CD8-positive, alpha-beta T cell (primary cell): ENCODE measurements at places on chromosomes 6 and 20.
A peak's percentile ranks its signal among the peaks of the same experiment; 100 is the strongest.

DNA sequence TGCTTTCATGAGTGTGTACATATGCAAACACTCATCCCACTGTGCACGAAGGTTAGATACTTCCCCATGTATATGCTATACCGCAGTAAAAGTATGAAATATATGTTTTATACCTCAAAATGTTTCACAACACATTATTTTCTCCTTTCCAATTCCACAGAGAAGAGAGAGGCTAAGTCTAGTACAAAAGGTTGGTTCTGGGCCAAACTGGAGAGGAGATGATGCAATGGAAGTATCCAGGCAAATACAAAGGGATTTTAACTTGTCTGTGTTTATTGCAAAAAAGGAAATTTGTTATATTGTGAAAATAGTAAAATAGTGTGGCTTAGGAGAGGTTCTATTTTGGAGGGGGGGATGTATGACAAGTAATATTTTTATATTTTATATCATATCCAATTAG lies 112.6 kb downstream of the PLCB1 start:
- DNase-seq = no peak

GRCh38 chr20:48201188-48201587 lies 415.9 kb upstream of the SULF2 start:
- DNase-seq = no peak

DNA sequence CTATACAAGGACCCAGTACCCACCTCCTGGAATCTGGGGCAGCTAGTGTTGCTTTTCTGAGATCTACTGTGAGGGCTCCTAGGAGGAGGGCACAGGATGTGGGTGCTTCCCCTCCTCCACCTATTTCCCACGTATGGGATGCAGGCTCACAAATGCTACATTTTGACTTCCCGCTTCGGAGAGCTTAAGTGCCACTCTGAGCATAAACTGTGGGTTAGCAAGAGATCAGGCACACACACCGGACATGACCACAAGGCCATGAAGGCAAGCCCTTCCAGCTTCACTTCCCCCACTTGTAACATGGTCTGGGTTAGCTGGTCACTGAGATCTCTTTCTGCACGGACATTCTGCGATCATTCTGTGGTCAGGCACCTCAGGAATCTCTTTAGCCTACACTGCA lies 15.7 kb upstream of the TGM3 start:
- DNase-seq = no peak

- DNase-seq = no peak
These were observed 169.1 kb upstream of the CST7 start for GRCh38 chr20:24779946-24780345.

DNA sequence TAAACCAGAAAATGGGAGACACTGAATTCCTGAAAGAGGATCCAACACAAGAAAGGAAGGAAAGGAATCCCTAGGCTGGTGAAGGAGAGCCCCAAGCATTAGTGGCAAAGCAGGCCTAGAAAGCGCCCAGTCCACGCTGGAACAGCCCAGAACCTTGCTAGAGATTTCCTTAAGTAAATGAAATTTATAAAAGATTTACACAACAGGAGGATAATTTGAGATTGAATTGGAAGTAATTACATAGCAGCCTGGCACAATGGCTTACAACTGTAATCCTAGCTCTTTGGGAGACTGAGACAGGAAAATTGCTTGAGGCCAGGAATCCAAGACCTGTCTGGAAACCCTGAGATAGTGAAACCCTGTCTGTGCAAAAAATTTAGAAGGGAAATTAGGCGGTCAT lies 26.8 kb upstream of the C20orf144 start:
- no peak for DNase-seq

- no peak for DNase-seq
These were observed 184.5 kb upstream of the TCF21 start for GRCh38 chr6:133704371-133704770.

- DNase-seq = peak; percentile 56
These were observed 131.2 kb upstream of the BTN3A2 start for GRCh38 chr6:26233649-26234420.

- DNase-seq = no peak
These were observed 165.6 kb downstream of the ATXN1 start for GRCh38 chr6:16595514-16596120.

DNA sequence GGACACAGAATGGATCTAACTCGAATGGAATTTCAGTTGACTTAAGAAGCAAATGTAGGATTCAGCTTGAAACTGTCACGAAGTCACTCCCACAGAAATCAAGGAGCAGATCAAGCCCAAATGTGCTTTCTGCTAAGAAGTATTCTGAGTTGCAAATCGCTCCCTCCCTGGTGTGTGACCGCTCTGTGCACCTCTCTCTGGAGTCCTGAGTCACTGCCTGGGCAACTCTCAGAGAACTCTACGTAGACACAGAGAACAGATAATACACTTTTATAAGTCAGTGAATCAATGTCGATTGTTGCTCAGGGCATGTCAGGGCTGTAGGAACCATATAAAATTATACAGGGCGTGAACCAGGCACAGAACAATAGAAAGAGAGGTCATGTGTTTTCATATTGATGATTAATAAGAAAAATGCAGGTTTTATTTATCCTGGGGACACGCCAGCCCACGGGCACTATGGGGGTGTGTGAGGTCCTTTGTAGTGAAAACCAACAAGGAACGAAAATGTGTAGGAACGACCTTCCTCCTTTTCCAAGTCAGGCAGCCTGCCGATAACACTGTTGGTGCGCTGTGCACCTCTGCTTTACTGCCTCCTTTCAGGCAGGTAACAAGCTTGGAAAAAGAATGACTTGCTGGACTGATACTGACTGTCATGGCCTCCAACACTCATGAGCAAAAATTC lies 248.1 kb upstream of the FOXQ1 start:
- DNase-seq = no peak

DNA sequence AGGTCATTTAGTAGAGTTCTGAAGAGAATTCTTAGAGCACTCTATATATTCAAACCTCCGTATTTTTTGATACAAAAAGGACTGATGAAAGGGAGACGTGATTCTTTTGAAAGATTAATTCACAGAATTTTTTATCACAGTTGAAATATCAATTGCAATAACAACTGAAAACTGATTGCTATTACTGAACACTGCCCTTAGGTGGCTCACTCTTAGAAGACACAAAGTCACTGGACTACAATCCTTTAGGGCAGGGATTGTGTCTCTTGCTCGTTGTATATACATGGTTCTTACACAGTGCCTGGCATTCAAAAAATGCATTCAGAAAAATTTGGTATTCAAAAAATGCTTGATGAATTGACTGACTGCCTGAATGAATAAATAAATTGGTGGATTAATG lies 17.1 kb upstream of the CALHM6 start:
- DNase-seq = no peak

DNA sequence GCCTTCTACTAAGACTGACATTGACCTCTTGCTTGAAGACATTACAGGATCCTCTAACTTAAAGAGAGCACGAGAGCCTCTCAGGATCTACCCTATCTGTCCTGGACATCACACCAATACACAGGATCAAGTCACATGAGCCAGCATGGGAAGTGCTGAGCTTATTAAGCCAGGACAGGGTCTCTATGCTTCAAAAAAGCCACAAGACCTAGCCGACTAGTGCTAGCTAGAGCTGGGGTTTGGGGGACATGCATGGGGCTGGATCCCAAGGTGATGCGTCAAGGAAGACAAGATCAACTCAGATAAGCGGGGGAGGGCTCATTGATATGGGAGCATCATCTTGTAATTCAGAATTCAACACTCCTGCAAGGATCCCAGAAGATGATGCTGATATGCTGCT lies 167.2 kb upstream of the TAB2 start:
- no peak for DNase-seq
